ENCODE measurements at places on chromosomes 3 and 15.
A peak's percentile ranks its signal among the peaks of the same experiment; 100 is the strongest.

GRCh38 chr3:109553591-109554371, 216.4 kb upstream of the DPPA4 start:
- DNase-seq = peak; percentile 26

- no peak for DNase-seq
Measured at GRCh38 chr15:100061944-100062343, 279.8 kb downstream of the ADAMTS17 start.

DNA sequence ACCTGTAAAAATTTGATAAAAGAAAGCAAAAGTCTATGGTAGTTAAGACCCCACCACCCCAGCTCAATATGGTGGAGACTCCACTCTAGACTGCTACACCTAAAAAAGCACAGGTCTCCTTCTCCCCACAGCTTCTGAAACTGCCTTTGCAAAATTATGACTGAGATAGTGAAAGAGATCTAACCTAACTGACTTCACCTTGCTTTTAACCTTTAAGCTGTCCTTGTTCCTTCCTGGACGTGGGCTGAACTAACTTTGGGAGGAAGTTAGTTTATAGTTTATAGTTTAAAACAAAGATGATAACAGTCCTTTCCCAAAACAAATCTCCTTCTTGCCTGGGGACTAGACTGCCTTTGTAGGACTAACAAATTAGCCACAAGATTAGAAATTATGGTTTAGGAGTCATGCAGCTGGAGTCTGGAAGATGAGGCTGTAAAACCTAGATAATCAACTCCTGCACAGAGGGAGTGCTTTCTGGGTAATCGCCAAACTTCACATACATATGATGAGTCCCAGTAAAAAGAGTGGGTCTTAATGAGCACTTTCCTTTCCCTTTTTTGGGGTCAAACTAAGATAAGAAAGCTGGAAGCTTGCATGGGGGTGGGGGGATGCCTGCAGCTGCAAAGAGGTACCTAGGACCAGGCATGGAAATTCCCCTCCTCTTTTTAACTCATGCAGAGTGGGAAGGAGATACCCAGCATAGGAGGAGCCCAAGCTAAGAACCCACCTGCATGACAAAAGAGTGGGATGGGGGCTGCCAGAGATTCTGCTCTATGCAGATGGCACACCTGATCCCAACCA, 17.5 kb downstream of the CCR8 start:
- no peak for DNase-seq

GRCh38 chr15:30990446-30991254, 778 bp downstream of the MTMR10 start:
- no peak for DNase-seq

Data from RPMI7951 (cell line).